ENCODE measurements at places on chromosomes 6 and 20.
A peak's percentile ranks its signal among the peaks of the same experiment; 100 is the strongest.

DNA sequence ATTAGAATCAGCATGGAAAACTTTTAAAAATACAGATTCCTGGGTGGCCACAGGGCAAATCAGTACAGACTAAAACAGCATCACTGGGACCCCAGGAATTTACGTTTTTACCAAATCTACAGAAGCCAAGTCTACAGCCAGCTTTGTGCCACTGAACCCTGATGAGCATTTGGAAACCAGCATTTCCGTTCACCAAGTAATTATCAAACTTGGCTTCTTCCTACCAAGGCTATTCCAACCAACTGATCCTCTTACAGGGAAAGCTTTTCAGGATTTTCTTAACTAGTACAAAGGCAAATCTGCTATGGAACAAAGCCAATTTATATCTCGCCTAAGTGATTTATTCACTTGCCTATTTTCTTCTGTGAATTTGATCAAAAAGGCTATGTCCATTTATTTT lies 47.0 kb downstream of the PLAGL1 start:
- DNase-seq, result no peak

GRCh38 chr6:132259070-132259469 lies 142.2 kb downstream of the MOXD1 start:
- DNase-seq, result no peak

DNA sequence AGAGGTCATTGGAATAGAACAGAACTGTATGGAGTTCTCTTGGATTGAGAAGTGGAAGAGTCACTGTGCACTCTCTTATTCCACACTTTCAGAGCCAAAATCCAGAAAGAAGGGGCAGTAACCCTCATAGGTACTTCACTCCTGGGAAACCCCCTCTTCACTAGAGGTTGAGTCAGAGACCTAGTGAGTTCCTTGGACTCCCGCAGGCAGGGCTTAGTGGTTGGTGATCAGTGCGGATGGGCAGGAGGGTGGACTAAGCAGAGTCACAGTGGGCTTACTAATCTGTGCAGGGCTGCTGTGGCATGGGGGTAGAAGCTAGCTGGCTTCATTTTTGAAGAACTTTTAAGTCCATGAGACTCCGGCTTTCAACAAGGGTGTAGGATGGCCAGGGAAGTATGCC lies 95.0 kb upstream of the MLN start:
- no peak for DNase-seq

- peak; percentile 57 for DNase-seq
Observed at GRCh38 chr6:129936329-129937165, 75.4 kb upstream of the TMEM244 start.

- no peak for DNase-seq
Observed at GRCh38 chr6:89346433-89346832, 6.1 kb downstream of the UBE2J1 start.

GRCh38 chr6:37800703-37801604 lies 18.6 kb upstream of the ZFAND3 start:
- DNase-seq, result no peak

GRCh38 chr6:128233531-128233930 lies 286.9 kb downstream of the PTPRK start:
- DNase-seq, result no peak

GRCh38 chr6:1554476-1555310 lies 55.0 kb upstream of the FOXC1 start:
- DNase-seq, result peak; percentile 60

DNA sequence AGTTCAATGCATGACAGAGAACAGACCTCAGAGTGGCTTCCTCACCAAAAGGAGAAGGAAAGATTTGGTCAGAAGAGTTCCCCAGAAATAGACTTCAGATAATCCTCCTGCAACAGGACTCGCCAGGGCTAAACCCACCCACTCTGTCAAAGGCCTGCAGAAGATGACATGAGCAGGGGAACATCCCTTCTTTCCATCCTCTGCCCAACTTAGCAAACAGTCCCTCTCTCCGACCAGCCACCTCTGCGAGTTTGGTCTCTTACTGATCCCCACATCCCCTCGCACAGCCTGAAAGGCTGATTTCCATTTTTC lies 7.5 kb downstream of the NFATC2 start:
- no peak for DNase-seq

GRCh38 chr20:10846766-10847165 lies 173.0 kb upstream of the JAG1 start:
- DNase-seq, result no peak

DNA sequence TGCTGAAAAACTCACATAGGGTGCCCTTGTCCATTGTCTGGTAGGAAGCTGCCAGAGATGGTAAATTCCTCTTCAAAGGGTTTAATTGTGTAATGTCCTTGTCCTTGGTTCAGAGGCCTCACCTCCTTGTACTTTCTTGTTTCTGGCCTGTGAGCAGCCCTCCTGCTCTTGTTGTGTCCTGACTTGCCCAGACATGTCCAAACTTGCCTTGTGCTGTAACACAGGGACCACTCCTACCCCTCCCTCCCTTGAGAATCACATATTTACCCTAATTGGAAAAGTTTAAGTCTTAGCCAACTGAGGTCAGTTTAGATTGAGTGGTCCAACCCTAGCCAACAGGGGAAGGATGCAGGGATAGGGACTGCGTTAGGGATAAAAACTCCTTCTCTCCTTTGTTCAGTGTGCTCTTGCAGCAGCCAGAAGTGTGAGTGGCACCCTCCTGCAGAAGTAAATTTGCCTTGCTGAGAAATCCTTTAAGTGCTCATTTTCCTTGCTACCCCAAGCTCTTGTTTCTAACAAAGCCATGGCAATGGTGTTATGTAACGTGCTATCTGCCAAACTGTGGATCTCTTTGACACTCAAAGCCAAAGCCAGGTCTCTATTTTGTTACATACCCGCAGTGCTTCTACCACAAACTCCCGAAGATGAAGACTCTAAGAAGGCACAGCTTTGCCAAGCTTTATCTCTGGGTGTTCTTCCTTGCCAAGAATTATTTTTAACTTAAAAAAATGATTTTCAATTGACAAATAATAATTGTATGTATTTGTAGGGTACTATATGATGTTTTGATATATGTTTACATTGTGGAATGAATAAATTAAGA lies 414.5 kb downstream of the ESR1 start:
- no peak for DNase-seq

Measured in CD4-positive, alpha-beta T cell treated with Interleukin-15 for 4 hours (primary cell).